Stimulated activated memory B cell treated with anti-CD40 and anti-IgM and Interleukin-4, amounts not matched to agents 10 μg/mL and 1 μg/mL and 100 μg/mL, for 72 hours (primary cell): ENCODE measurements at places on chromosomes 1 and 21.

- no peak overlapping the region for H3K27ac ChIP-seq
- ATAC-seq = no peak
- no peak overlapping the region for H3K4me3 ChIP-seq
- no peaks in the 10 kb centered on the region for H3K36me3 ChIP-seq
- H3K4me1 ChIP-seq = no peaks in the 10 kb centered on the region
These were observed 222.4 kb downstream of the LRRC40 start for GRCh38 chr1:69982992-69983391.

DNA sequence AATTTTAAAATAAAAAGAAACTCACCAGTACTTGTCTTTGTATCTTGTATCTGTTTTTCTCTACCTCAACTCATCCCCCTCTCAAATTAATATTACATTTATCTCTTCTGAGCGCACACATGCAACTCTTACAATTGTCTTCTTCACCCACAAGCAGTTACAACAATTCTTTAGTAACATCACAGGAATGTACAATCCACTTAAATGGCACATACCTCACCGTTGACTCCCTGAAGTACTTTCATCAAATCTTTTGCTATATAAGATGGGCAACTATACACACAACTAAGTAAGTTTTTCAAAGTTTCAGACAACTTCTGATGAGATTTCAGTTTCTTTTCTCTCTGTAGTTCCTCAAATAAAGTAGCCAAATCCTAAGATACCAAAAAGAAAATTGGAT, 28.3 kb downstream of the HEATR1 start:
- peaks cover 71% of the 10 kb centered on the region for H3K36me3 ChIP-seq
- no peaks in the 10 kb centered on the region for H3K27me3 ChIP-seq
- no peak overlapping the region for H3K27ac ChIP-seq
- H3K4me3 ChIP-seq = no peak overlapping the region
- H3K4me1 ChIP-seq = no peaks in the 10 kb centered on the region

DNA sequence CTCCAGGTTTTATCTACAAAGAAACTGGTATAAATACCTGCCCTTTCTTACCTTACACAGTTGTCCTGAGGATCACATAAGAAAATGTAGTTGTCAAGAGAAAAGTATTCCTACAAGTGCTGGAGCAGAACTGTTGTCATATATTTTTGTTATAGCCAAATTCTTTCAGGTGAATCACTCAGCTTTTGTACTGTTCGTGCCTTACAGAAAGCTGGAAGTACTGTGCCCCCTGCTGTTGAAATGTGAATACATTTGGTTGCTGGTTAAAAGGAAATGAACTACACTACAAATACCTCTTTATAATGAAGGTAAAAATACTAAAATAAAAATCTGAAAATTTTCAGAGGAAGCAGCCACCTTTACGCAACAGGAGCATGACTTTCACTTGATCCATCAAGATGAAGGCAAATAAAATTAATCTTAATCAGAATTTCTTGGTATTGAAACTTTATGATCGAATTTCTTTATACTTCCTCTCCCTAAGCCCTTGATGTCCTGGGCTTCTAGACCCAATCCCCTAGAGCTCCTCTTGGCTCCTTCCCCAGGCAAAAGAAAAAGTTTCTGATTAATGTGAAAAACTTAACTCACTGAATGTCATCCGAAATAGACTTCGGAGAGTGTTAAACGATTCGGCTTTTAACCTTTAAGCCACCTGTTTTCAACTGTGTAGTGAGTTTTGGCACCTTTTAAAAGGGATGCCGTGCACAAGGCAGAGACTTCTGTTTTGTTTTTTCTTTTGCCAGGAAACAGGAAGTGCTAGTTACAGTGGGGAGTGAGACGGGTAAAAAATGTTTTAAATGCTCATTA, 12.5 kb downstream of the CHML start:
- no peaks in the 10 kb centered on the region for H3K27me3 ChIP-seq
- H3K27ac ChIP-seq = peak overlapping the region; percentile 87
- H3K4me1 ChIP-seq = peaks cover 46% of the 10 kb centered on the region
- H3K36me3 ChIP-seq = peaks cover 24% of the 10 kb centered on the region
- H3K4me3 ChIP-seq = peak overlapping the region; percentile 27

DNA sequence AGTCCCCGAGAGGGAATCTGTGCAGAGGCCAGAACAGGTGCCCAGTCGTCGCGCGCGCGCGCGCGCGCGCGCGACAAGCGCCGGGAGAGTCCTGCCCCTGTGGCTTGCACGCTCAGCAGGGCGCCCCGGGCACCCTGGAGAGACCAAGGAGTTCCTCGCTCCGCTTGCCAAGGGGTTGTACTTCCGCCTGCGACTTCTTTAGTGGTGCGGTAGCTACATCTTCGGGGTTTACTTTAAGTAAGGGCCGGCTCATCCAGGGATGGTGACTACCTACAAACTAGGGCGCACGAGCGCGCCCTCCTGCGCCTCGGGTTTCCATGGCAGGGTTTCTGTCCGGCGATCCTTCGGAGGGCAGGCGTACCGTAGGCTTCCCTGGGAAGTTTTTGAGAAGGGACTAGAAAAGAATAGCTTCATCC, 1.4 kb downstream of the LHX4 start:
- no peak for ATAC-seq
- peak overlapping the region; percentile 76 for H3K4me3 ChIP-seq
- H3K27ac ChIP-seq = no peak overlapping the region
- peaks cover 54% of the 10 kb centered on the region for H3K4me1 ChIP-seq
- peaks cover 82% of the 10 kb centered on the region for H3K27me3 ChIP-seq

DNA sequence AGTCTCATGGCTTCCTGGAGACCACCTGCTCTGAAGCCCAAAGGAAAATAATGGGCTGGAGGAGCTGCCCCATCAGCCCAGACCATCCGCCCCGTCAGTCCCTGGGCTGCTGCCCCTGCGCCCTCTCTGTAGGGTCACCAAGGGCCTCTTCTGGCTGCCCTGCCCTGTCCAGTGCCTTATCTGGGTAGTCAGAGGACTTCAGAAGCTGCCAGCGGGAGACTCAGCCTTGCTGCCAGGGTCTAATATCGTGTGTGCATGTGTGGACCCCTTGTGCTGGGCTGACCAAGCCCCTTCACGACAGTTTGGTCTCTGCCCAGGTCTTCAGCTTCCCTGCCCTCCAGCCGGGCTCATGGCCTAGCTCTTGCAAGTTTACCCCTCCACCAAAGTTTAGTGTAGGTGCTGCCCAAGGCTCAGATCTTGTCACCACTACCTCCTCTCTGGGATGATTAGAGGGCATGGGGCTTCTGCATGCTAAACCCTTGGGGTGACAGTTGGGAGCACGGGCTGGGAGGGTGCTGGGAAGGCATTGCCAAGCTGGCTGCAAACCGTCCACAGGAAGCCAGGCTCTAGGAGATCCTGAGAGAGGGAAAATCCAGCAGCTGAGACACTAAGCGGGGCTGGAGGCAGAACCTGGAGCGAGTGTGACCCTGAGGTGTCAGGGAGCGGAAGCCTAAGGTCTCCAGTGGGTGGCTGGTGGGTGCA, 20.6 kb downstream of the NENF start:
- ATAC-seq = no peak
- H3K27ac ChIP-seq = no peak overlapping the region
- H3K4me1 ChIP-seq = peaks cover 7% of the 10 kb centered on the region
- no peaks in the 10 kb centered on the region for H3K27me3 ChIP-seq
